ENCODE measurements at places on chromosomes 16 and 17.

- no peak for DNase-seq
These were observed 1.9 kb upstream of the SALL1 start for GRCh38 chr16:51152691-51153576.

DNA sequence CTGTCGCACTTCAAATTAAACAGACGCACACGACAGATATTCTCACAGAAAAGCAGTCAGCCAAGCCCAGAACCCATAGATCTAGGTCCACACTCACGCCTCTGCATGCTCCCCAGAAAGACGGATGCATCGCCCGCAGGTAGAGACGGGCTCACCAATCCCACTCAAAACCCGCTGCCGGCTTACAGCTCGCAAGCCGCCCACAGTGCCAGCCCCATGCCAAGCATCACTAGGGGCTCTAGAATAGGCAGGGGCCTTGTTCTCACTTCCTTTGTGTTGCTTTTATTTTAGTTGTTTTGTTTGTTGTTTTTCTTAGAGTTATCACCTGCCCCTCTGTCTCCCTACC is 336 bp upstream of the BMERB1 start:
- DNase-seq = no peak

GRCh38 chr17:45228763-45229539 is 7.3 kb downstream of the FMNL1 start:
- peak; percentile 60 for DNase-seq

DNA sequence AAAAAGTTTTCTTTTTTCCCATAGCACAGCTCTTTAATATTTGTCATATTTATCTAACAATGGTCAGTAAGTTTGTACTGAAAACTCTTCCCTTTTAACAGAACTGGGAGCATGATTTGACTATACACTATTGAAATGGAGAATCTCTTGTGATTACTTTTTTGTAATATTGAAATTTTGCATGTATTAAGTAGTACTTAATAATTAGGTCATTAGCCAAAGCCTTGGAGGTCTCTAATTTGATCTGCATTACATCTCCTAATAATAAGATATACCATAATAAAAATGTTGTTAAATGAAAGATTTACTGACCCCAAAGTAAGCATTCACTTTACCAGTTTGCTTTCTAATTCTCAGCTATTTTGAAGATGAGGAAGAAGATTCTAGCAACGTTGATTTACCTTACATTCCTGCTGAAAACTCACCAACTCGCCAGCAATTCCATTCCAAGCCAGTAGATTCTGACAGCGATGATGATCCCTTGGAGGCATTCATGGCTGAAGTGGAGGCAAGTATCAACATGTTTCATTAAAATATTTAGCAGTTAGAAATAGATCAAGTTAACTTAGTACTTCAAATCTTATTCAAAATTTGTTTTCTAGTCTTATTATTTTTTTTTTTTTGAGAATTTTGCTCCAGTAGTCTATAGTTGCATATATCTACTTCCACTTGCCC is 18.2 kb downstream of the DDX42 start:
- no peak for DNase-seq

DNA sequence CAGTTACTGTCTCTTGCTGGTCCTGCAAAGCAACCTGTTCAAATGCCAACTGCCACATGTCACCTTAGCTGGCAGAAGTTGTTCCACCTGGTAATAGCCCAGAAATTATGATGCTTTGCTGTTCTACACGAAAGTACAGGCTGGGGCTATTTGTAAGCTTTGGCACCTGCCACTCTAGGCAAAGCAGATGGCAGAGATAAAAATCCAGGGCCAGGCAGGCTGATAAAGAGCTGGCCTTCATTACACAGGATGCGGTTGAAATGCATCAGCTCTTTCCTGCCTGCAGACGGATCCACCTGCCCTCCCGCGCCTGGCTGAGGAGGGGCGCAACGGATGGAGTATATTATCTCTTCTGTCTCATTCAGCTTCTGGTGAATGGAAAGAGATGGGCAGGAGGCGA is 29.3 kb upstream of the KDM8 start:
- no peak for DNase-seq

- DNase-seq = no peak
These were observed 288.7 kb downstream of the SOX9 start for GRCh38 chr17:72409405-72410002.

GRCh38 chr17:6568184-6568758 is 11.9 kb upstream of the PITPNM3 start:
- DNase-seq = no peak

GRCh38 chr17:64131606-64132270 is 1.8 kb upstream of the ERN1 start:
- DNase-seq = no peak

GRCh38 chr17:32357615-32358014 is 7.7 kb downstream of the ZNF207 start:
- no peak for DNase-seq

DNA sequence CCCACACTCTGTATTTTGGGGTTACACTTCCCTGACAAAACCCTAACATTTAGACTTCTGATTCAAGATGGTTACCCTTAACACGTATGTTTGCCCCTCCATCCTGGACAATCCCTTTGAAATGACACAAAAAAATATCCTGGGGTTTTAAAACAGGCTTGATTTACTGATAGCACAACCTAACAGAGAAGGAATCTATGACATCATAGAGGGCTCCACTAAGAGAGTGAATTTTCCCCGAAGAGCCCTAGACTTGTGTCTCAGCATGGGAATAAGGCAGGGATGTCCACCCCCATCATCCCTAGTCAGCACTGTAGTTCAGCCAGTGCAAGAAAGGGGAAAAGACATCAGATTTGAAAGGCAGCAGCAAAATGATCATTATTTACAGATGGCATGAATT is 15.8 kb upstream of the SRCIN1 start:
- DNase-seq = no peak

- DNase-seq = peak; percentile 90
These were observed at the start of gene FAM222B for GRCh38 chr17:28842282-28843012. Gene FAM222B (minus strand): TSS chr17:28842790. CDS start chr17:28766667, 76,123 bp downstream.

DNA sequence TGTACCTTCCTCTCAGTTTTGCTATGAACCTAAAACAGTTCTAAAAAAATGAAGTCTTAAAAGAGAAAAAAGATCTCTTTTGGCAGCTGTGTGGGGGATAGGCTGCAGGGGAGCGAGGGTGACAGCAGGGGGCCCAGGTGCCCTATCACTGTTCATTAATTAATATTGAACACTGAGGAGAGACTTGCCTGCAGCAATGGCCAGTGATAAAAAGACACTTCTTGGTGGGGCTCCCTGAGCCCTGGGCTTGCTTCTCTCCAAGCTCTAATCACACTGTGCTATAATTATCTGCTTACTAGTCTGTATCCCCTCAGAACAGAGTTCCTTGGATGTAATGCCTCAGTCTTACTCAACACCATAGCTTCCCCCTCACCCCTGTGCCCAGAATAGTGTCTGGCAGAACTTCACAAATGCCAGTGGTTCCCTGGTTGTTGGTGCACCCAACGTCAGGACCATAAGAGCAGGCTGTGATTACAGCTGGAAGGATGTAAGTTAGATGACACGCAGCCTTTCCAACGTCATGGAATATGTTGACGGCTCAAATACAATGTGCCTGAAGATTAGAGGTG is 52.0 kb upstream of the IRX6 start:
- no peak for DNase-seq

- DNase-seq = no peak
These were observed 21.6 kb upstream of the ADCY7 start for GRCh38 chr16:50244504-50245416.

- no peak for DNase-seq
These were observed 5.6 kb upstream of the XPO6 start for GRCh38 chr16:28217326-28217725.

GRCh38 chr17:49407981-49408501 is 6.6 kb downstream of the PHB1 start:
- peak; percentile 83 for DNase-seq

DNA sequence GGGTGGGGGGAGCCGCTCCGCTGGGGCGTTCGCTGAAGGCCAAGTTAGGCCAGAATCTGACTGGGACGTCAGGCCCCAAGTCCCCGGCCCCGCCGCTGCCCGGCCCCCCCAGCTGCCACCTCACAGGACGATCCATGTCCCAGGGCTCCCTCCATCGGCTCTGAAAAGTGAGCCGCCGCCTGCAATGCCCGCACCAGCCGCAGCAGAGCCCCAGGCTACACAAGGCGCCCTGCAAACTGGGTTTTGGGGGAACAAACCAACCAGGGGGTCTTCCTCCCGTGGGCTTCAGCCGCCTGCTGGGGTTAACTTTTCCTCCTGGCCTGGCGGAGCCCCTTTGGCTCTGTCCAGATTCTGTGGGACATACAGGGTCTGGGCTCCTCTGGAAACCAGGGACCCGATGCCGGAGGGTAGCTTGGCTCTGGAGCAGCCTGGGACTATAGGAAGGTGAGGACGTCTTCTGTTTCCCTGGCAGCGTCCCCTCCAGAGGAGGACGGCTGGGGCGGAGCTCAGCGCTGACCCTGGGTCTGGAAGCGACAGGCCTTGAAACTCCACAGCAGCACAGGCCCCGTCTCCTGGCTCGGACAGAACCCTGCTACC is 835 bp downstream of the NME4 start:
- DNase-seq = peak; percentile 76

DNA sequence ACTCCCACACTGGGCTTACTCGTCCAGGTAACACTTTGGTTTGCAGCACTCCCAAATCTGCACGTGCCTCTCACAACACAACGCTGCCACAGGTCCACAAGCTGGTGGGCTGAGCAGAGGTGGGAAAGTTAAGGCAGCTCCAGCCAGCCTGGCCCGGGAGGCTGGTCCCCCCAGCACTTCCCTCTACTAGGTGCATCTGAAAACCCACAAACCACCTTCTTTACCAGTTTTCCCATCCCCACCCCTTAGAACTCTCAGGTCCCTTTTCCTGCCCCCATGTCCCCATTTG is 1.4 kb upstream of the GAA start:
- no peak for DNase-seq

- DNase-seq = no peak
These were observed 272.8 kb upstream of the KCNJ16 start for GRCh38 chr17:69802045-69802740.

- no peak for DNase-seq
These were observed 55.5 kb downstream of the YWHAE start for GRCh38 chr17:1344521-1344920.

DNA sequence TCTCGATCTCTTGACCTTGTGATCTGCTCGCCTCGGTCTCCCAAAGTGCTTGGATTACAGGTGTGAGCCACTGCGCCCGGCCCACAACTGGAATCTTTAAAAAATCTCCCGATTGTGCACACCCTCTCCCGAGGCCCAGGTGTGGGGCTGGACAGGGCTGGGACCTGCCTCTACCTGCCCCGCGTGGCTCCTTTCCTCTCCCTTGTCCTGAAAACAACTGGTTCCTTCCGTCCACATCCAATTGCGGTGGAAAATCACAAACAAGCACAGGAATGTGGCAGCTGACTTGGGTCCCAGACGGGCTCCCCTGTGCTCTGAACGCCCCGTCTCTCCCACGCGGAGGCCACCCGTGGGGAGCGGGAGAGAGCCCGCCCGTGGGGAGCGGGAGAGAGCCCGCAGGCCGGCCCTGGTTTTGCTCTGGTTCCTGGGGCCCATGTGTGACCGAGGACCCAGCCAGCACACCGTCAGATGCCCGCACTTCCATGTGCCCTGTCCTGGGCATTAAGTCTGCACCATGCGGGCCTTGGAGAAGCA is 3.0 kb upstream of the TMEM204 start:
- no peak for DNase-seq

DNA sequence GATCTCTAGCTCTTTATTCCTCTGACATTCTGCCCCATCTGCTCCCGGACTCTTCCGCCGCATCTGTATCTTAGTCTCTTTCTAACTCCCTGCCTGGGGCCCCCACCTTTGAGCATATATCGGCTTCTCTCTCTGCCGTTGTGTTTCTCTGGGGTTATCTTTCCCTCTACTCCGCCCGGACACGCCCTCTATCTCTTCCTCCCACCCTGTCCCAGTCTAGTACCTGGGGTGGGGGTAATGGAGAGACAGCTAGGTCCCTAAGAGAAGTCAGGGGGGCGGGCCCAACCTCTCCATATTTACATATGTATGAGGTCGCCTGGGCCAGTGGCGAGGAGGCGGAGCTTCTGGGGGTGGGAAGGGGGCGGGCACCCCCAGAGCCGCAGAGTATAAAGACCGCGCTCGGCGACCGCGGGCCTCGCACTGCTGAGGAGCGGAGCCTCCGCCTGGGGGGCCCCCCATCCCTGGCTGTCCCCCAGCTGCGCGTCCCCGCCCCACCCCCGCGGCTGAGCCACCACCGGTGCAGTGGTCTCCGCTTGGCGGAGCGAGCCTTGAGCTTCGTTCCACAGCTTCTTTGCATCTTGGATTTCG is at the start of gene ATP1B2:
TSS of gene ATP1B2 (plus strand) at position 418 of the 588 bp plus-strand sequence. CDS start 593 bp downstream, outside the sequence.
- peak; percentile 78 for DNase-seq

DNA sequence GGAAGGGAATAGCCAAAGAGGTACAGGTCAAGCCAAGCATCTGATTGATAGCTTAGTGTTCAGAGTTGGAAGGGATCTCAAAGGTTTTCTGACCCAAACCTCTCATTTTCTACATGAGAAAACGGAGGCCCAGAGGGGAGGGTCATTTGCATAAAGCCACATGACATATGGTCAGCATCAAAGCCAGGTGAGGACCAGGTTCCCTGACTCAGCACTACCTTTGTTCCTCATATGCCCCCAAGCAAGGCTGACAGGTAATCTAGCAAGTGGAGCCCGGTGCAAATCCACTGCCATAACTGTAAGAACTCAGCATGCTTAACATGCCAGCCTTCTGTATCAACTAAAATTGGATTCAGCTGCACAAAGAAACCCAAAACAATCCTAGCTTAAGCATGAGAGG is 28.2 kb upstream of the CCL1 start:
- DNase-seq = no peak

- no peak for DNase-seq
These were observed 346.9 kb upstream of the PSMD7 start for GRCh38 chr16:73949574-73950320.

GRCh38 chr16:84270071-84270470 is 24.6 kb upstream of the WFDC1 start:
- no peak for DNase-seq

GRCh38 chr17:11852912-11853311 is 144.4 kb downstream of the ZNF18 start:
- no peak for DNase-seq

- no peak for DNase-seq
These were observed 14.8 kb downstream of the TEKT5 start for GRCh38 chr16:10679921-10680320.

GRCh38 chr17:35749560-35750412 is 3.3 kb downstream of the GAS2L2 start:
- DNase-seq = no peak

DNA sequence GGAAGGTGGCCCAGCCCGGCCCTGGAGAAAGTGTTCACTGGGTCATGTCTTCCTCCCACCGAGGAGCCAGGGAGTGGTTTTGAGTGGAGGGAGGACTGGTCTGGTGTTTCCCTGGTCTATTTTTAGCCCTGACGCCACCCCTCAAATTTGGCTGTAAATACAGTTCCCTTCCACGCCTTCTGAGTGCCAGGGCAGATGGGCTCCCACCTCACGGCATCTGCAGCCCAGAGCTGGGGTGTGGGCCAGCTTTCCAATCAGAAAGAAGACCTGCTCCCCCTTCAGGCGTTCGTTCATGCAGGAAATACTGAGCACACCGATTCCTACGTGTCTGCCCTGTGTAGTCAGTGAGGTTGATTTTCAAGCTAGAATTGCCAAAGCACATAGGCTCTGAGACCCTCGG is 53.7 kb downstream of the SNX20 start:
- DNase-seq = peak; percentile 81

Data from right forelimb (tissue), 1 donor.